Activated CD4-positive, alpha-beta memory T cell treated with anti-CD3 and anti-CD28 coated beads for 36 hours (primary cell): ENCODE measurements at places on chromosomes 5 and 9.
A peak's percentile ranks its signal among the peaks of the same experiment; 100 is the strongest.

GRCh38 chr5:95984287-95984938 is 22.8 kb upstream of the ELL2 start:
- no peaks in the 10 kb centered on the region for H3K36me3 ChIP-seq
- no peak overlapping the region for H3K27ac ChIP-seq
- no peak overlapping the region for H3K4me3 ChIP-seq
- H3K27me3 ChIP-seq, result no peaks in the 10 kb centered on the region
- DNase-seq, result no peak

GRCh38 chr5:108521841-108522506 is 140.1 kb upstream of the FBXL17 start:
- H3K4me1 ChIP-seq, result no peaks in the 10 kb centered on the region
- peaks cover 5% of the 10 kb centered on the region for H3K27me3 ChIP-seq
- DNase-seq, result no peak
- H3K27ac ChIP-seq, result no peak overlapping the region
- no peak overlapping the region for H3K4me3 ChIP-seq
- peaks cover 5% of the 10 kb centered on the region for H3K36me3 ChIP-seq

- no peak for DNase-seq
- H3K27me3 ChIP-seq, result peaks cover 5% of the 10 kb centered on the region
- no peaks in the 10 kb centered on the region for H3K36me3 ChIP-seq
- H3K4me1 ChIP-seq, result peaks cover 1% of the 10 kb centered on the region
- H3K27ac ChIP-seq, result no peak overlapping the region
Measured at GRCh38 chr5:141797425-141797824, 80.8 kb downstream of the PCDH1 start.

GRCh38 chr9:93648836-93649235 is 72.5 kb downstream of the PHF2 start:
- peaks cover 16% of the 10 kb centered on the region for H3K36me3 ChIP-seq
- H3K4me3 ChIP-seq, result no peak overlapping the region
- no peak overlapping the region for H3K27ac ChIP-seq
- no peaks in the 10 kb centered on the region for H3K4me1 ChIP-seq

DNA sequence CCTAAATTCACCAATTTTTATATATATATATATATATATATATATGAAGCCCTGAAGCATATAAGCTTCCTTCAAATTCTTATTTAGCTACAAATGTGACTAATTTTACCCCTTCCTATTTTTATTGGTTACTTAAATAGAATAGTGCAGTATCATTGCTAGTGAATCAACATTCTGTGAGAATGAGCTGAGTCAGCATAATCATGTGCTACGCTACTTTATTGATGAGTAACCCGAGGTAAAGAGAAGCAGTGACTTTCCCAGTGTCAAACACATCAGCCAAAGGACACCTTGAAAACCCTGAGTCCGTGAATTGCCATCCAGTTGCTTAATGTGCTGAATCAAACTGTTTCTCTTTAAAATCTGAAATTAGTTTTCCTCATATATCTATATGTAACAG is 546.2 kb downstream of the DMRTA1 start:
- no peaks in the 10 kb centered on the region for H3K36me3 ChIP-seq
- no peak overlapping the region for H3K4me3 ChIP-seq
- no peaks in the 10 kb centered on the region for H3K27me3 ChIP-seq
- no peak overlapping the region for H3K27ac ChIP-seq

DNA sequence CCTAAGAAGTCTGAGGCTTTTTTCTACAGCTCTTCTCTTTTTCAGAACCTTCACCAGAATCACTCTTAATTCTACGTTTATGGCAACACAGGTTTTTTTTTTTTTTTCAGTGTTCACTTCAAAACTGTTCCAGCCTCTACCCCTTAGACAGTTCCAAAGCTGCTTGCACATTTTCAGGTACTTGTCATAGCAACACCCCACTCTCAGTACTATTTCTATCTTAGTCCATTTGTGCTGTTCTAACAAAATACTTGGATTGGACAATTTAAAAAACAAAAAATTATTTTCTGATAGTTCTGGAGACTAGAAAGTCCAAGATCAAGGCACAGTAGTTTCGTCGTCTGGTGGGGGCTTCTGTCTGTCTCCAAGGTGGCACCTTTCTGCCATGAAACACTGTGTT is 340.9 kb upstream of the RPS23 start:
- no peak for DNase-seq
- no peaks in the 10 kb centered on the region for H3K36me3 ChIP-seq
- no peaks in the 10 kb centered on the region for H3K27me3 ChIP-seq
- no peak overlapping the region for H3K27ac ChIP-seq
- no peak overlapping the region for H3K4me3 ChIP-seq

GRCh38 chr5:77400645-77401044 is 91.5 kb downstream of the WDR41 start:
- no peak overlapping the region for H3K4me3 ChIP-seq
- no peak for DNase-seq
- peaks cover 4% of the 10 kb centered on the region for H3K4me1 ChIP-seq
- H3K27ac ChIP-seq, result no peak overlapping the region

GRCh38 chr9:81237565-81238231 is 451.6 kb downstream of the TLE1 start:
- no peak overlapping the region for H3K27ac ChIP-seq
- DNase-seq, result no peak
- no peak overlapping the region for H3K4me3 ChIP-seq
- H3K27me3 ChIP-seq, result no peaks in the 10 kb centered on the region

DNA sequence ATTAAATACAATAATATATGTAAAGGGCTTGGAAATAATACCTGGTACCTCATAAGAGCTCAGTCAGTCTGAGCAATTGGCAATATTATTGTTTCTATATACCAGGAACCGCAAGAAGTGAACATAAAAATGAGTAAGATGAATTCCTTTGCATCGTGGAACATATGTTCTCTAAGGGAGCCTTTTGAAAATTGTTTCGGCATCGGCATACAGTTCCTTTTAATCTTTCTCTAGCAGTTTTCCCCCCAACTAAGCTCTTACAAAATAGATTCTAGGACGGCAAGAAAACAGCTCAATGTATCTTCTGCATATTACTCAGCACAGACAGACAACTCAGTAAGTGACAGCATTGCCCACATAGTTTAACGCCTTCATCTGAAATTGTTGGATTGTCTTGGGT is 426.6 kb upstream of the WWC1 start:
- no peak for DNase-seq
- no peaks in the 10 kb centered on the region for H3K27me3 ChIP-seq
- H3K36me3 ChIP-seq, result no peaks in the 10 kb centered on the region
- no peaks in the 10 kb centered on the region for H3K4me1 ChIP-seq
- H3K27ac ChIP-seq, result no peak overlapping the region
- H3K4me3 ChIP-seq, result no peak overlapping the region

DNA sequence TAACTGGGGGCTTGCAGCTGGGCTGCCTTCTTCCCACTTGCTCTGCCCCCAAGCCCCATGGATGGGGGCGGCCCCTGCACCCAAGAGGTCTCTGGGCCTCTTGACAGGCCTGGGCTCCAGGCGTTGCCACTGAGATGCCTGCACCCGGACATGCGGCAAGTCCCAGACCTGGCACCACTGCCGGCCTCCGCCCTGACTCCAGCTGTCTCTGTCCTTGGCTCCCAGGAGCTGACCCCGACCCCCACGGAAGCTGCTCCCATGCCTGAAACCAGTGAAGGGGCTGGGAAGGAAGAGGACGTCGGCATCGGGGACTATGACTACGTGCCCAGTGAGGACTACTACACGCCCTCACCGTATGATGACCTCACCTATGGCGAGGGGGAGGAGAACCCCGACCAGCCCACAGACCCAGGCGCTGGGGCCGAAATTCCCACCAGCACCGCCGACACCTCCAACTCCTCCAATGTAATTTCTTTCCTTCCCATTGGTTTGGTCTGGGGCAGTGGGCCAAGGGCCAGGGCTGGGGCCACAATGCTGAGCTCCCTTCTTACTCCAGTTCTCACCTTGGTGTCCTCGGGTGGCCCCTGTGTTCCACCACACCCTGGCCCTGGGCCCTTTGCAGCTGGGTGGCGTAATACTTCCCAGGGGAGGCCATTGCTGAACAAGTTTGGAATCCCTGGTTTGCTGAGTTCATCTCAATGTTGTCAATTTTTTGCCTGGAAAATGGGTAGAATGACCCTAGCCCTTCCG is 88.6 kb downstream of the COL5A1 start:
- peaks cover 3% of the 10 kb centered on the region for H3K27me3 ChIP-seq
- no peaks in the 10 kb centered on the region for H3K36me3 ChIP-seq
- no peak overlapping the region for H3K27ac ChIP-seq
- H3K4me3 ChIP-seq, result no peak overlapping the region
- no peak for DNase-seq

- no peaks in the 10 kb centered on the region for H3K27me3 ChIP-seq
- DNase-seq, result no peak
- H3K4me3 ChIP-seq, result no peak overlapping the region
- H3K36me3 ChIP-seq, result peaks cover 60% of the 10 kb centered on the region
- no peak overlapping the region for H3K27ac ChIP-seq
Measured at GRCh38 chr9:33318781-33319180, 28.5 kb downstream of the NFX1 start.

- peaks cover 4% of the 10 kb centered on the region for H3K36me3 ChIP-seq
- peak; percentile 87 for DNase-seq
- H3K4me3 ChIP-seq, result no peak overlapping the region
Measured at GRCh38 chr9:91711755-91712601, 238.1 kb downstream of the ROR2 start.

GRCh38 chr9:34986540-34987047 is 3.0 kb upstream of the DNAJB5 start:
- DNase-seq, result peak; percentile 79
- H3K36me3 ChIP-seq, result peaks cover 1% of the 10 kb centered on the region
- peak overlapping the region; percentile 55 for H3K27ac ChIP-seq
- H3K27me3 ChIP-seq, result no peaks in the 10 kb centered on the region

DNA sequence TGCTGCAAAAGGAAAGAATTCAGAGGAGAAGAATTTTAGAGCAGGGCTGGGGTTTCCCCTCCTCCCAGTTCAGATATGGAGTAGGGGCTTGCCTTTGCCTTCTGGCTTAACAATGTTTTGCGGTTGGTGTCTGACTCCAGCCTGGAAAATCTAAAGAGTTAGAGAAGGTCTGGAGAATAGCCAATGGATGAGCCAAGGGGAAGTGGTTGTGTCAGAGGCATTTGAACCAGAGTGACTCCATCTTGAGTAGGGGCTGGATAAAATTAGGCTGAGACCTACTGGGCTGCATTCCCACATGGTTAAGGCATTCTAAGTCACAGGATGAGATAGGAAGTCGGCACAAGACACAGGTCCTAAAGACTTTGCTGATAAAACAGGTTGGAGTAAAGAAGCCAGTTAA is 133.7 kb downstream of the DIRAS2 start:
- H3K27ac ChIP-seq, result no peak overlapping the region
- peaks cover 1% of the 10 kb centered on the region for H3K27me3 ChIP-seq
- H3K4me3 ChIP-seq, result no peak overlapping the region
- DNase-seq, result no peak

GRCh38 chr5:9013147-9013546 is 532.7 kb downstream of the SEMA5A start:
- H3K4me3 ChIP-seq, result no peak overlapping the region
- H3K27me3 ChIP-seq, result no peaks in the 10 kb centered on the region
- H3K27ac ChIP-seq, result no peak overlapping the region
- DNase-seq, result no peak
- no peaks in the 10 kb centered on the region for H3K36me3 ChIP-seq

GRCh38 chr9:2087500-2088313 is 72.6 kb downstream of the SMARCA2 start:
- H3K27ac ChIP-seq, result peak overlapping the region; percentile 74
- no peaks in the 10 kb centered on the region for H3K27me3 ChIP-seq
- peaks cover 67% of the 10 kb centered on the region for H3K36me3 ChIP-seq

GRCh38 chr5:74450095-74450494 is 190.4 kb downstream of the ENC1 start:
- H3K36me3 ChIP-seq, result no peaks in the 10 kb centered on the region
- no peak for DNase-seq
- H3K4me3 ChIP-seq, result no peak overlapping the region
- H3K27ac ChIP-seq, result no peak overlapping the region
- H3K27me3 ChIP-seq, result peaks cover 5% of the 10 kb centered on the region
- H3K4me1 ChIP-seq, result no peaks in the 10 kb centered on the region

GRCh38 chr5:28110781-28111180 is 1072.4 kb upstream of the CDH9 start:
- H3K4me3 ChIP-seq, result no peak overlapping the region
- no peak overlapping the region for H3K27ac ChIP-seq
- H3K27me3 ChIP-seq, result no peaks in the 10 kb centered on the region
- DNase-seq, result no peak
- no peaks in the 10 kb centered on the region for H3K36me3 ChIP-seq
- no peaks in the 10 kb centered on the region for H3K4me1 ChIP-seq

DNA sequence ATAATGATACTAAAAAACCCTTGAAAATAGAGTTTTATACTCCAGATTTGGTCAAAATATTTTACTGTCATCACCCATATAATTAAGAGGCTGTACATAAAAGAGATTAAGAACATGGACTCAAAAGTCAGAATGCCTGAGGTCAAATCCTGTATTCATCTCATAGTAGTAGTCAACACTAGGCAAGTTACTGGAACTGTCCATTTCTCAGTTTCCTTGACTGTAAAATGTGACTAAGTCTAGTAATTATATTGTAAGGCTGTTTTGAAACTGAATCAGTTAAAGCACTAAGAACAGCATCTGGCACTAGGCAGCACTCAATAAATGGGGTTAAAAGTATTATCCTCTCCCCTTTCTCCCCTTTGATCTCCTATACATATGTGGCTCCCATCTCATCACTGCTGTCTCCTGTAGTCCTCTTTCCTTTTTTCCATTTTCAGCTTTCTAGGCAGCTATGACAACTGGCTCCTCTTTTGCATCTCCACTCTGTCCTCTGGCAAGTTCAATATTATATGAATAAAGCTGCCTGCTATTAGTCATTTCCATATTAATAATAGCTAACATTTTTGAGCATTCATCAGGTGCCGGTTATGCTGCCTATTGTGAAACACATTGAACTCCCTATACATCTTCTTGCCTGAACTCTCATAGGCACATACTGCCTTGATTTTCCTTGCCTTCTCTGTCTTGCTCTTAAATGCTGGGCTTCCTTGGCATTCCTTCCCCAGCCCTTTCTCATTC is 185.8 kb upstream of the NREP start:
- H3K27me3 ChIP-seq, result no peaks in the 10 kb centered on the region
- H3K4me3 ChIP-seq, result no peak overlapping the region
- no peaks in the 10 kb centered on the region for H3K4me1 ChIP-seq
- no peaks in the 10 kb centered on the region for H3K36me3 ChIP-seq
- DNase-seq, result no peak
- H3K27ac ChIP-seq, result no peak overlapping the region

GRCh38 chr9:38269775-38270174 is 122.7 kb upstream of the ALDH1B1 start:
- no peaks in the 10 kb centered on the region for H3K4me1 ChIP-seq
- peaks cover 5% of the 10 kb centered on the region for H3K36me3 ChIP-seq
- DNase-seq, result no peak
- H3K4me3 ChIP-seq, result no peak overlapping the region
- peaks cover 5% of the 10 kb centered on the region for H3K27me3 ChIP-seq
- no peak overlapping the region for H3K27ac ChIP-seq

DNA sequence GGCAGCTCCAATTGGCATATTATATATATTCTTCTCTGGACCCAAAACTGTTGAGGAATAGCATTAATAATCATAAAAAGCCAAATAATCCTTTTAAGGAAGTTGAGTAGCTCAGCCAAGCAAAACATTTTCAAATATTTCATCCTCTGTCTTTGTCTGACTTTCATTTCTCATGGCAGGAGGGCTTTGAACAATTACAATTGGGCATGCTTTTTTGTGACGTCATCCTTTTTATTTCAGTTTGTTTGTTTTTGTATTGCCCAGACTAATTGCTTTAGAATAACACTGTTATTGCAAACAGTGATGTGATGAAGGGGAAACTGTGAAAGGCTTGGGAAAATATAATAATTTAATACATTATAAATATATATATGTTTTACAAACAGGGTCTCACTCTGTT is 65.2 kb upstream of the MAP1B start:
- H3K4me1 ChIP-seq, result no peaks in the 10 kb centered on the region
- H3K36me3 ChIP-seq, result no peaks in the 10 kb centered on the region
- no peak overlapping the region for H3K27ac ChIP-seq
- no peak for DNase-seq
